ENCODE measurements at places on chromosomes 3 and 15. TPM values are rescaled to one million over a fixed set of nuclear protein-coding genes. Genes with fewer than 3 reads are reported as not detected.

FETUB gene
- not detected for total RNA-seq

ALPK3 gene
- 0.15 TPM for total RNA-seq

PDE12 gene
- 19.2 TPM for total RNA-seq

CPNE4 gene
- not detected for total RNA-seq

CTXND1 gene
- not detected for total RNA-seq

FGD5 gene
- total RNA-seq = not detected

SI gene
- not detected for total RNA-seq

FSD2 gene
- total RNA-seq = not detected

SPCS1 gene
- 181 TPM for total RNA-seq

DNAH12 gene
- total RNA-seq = not detected

NISCH gene
- total RNA-seq = 62.2 TPM

ZNF80 gene
- total RNA-seq = not detected

TNIK gene
- 13.7 TPM for total RNA-seq

PCLAF gene
- total RNA-seq = 51.4 TPM

SMCO1 gene
- not detected for total RNA-seq

GMPS gene
- total RNA-seq = 76.1 TPM

CAPN3 gene
- total RNA-seq = 1.2 TPM

ASTE1 gene
- 3.2 TPM for total RNA-seq

MYO5C gene
- not detected for total RNA-seq

SLC24A5 gene
- not detected for total RNA-seq

KCNH8 gene
- total RNA-seq = not detected

STRIT1 gene
- not detected for total RNA-seq

HRG gene
- not detected for total RNA-seq

ZKSCAN7 gene
- total RNA-seq = 0.37 TPM

IMPG2 gene
- total RNA-seq = 0.05 TPM

TUSC7 gene
- not detected for total RNA-seq

ALG3 gene
- total RNA-seq = 75.3 TPM

VPS13C gene
- 21.0 TPM for total RNA-seq

IGSF10 gene
- not detected for total RNA-seq

SERP1 gene
- 110 TPM for total RNA-seq

NPAP1 gene
- total RNA-seq = not detected

VGLL3 gene
- 142 TPM for total RNA-seq

GPR87 gene
- total RNA-seq = not detected

GOLGA8S gene
- 0.08 TPM for total RNA-seq

FGF12 gene
- not detected for total RNA-seq

Measured in HFFc6 (cell line).